ENCODE measurements at places on chromosomes 4 and X. TPM values are rescaled to one million over a fixed set of nuclear protein-coding genes. Genes with fewer than 3 reads are reported as not detected.

DNA sequence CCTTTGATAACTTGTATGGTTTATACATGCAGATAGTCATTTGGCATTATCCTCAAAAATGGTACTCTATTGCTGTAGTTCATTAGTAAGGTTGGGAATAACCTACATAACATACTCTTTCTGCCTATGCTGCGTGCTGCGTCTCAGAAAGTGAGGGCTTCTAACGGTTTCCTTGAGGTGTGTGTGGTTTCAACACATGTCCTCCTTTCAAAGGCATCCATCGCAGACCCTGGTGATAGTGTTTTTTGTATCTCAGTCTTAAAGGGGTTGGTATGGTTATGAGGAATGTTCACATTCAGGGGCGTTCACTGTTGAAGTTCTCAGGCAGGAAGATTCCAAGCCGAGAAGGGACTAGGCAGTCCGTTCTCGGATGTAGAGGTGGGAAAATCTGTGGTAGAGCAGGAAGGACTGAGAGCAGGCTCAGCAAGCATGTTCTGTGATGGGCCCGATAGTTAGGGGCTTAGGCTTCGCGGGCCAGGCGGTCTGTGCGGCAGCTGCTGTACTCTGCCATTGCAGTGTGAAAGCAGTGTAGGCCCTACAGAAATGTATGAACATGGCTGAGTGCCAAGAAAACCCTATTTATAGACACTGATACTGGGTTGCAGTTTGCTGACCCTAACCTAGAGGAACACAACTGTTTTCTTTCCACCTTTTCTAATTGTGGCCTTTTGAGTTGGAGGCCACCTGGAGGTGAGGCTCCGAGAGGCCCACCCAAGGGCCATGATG, 123.2 kb downstream of the GPR143 start:
- DNase-seq: no peak

The NAA11 gene
- not detected for total RNA-seq

DNA sequence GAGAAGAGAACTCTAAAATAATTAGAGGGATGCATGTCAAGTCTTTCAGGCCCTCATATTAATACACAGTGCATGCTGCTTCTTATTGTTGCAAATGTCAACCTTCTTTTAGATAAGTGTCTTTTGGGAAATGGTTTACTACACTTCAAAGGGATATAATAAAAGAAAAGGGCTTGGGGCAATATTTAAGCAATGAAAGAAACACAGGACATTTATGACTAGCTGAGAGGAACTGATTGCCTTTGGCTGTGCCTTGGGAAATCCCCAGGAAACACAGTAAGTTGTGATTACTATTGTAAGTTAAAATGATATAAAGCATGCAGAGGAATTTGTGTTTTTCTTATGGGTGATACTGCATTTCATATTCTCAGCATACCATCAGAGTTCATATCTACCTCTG, 1036.2 kb upstream of the GRID2 start:
- no peak for DNase-seq

DNA sequence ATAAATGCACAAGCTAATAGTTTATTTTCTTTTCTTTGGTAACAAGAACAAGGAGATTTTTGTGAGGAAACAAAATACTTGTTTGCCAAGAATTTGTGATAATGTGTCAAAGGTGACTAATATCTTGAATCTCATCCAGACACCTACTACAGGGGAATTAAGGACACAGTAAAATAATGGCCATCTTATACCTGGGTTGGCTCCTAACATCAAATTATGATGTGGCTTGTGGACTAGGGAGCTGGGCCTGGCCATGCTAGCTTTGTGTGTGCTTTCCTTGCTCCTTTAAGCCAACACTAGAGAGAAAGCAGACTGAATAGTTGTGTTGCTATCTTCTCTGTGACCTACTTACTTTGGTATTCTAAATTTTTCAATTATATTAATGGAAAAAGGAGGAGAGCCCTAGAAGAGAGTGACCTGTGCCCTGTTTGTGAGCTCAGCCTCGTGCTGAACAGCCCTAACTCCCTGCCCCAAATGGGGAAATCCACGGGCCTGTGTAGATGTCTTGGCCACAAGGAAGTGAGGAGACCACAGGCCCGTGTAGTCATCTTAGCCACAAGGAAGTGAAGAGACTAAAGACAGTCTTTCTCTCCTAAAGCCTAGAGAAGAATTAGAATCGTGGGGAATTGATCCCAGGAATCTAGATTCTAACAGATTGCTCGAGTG, 23.3 kb downstream of the ARHGAP24 start:
- DNase-seq: no peak

DNA sequence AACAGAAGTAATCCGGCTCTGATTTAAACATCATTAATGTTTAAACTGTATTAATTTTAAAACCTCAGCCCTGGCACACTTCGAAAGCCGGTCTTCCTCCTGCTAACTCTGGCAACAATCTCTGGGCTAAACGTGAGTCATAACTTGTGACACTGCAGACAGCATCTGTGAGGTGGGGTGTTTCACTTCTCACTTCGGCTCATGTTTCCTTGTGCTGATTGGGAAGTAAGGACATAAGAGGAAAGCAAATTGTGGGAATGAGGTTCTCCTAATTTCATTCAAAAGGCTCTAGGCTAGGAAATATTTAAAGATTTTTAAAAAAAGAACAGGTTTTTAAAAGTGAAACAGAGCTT, 139.9 kb upstream of the USP9X start:
- DNase-seq: no peak
